ENCODE measurements at places on chromosomes 12 and 14. TPM values are rescaled to one million over a fixed set of nuclear protein-coding genes. Genes with fewer than 3 reads are reported as not detected.

The ACAD10 gene
- total RNA-seq, result 31.0 TPM

The EFS gene
- 12.6 TPM for total RNA-seq

The KRT83 gene
- not detected for total RNA-seq

The AQP6 gene
- 0.83 TPM for total RNA-seq

The BATF gene
- 5.0 TPM for total RNA-seq

The LRR1 gene
- 6.8 TPM for total RNA-seq

The TSPAN19 gene
- total RNA-seq, result 0.81 TPM

The FSCB gene
- total RNA-seq, result not detected

DNA sequence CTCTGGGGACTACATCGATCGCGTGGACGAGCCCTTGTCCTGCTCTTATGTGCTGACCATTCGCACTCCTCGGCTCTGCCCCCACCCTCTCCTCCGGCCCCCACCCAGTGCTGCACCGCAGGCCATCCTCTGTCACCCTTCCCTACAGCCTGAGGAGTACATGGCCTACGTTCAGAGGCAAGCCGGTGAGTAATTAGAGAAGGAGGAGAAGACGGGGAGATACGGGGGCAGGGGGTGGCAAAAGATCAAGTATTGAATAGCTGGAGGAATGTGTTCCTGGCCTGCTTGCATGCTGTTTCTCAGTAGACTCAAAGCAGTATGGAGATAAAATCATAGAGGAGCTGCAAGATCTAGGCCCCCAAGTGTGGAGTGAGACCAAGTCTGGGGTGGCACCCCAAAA, 21.9 kb downstream of the OS9 start:
- H3K4me1 ChIP-seq, result no peaks in the 10 kb centered on the region
- H3K27ac ChIP-seq, result no peak overlapping the region
- H3K36me3 ChIP-seq, result peaks cover 57% of the 10 kb centered on the region
- DNase-seq, result no peak

DNA sequence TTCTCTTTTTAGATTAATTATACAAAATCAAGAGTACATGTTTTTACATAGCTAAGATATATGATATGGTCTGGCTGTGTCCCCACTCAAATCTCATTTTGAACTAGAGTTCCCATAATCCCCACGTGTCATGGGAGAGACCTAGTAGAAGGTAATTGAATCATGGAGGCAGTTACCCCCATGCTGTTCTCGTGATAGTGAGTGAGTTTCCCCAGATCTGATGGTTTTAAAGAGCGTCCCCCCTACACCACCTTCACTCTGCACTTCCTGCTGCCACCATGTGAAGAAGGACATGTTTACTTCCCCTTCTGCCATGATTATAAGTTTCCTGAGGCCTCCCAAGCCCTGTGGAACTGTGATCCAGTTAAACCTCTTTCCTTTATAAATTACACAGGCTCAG, 21.4 kb upstream of the DRAM1 start:
- DNase-seq, result no peak
- H3K4me3 ChIP-seq, result no peak overlapping the region
- no peaks in the 10 kb centered on the region for H3K36me3 ChIP-seq

GRCh38 chr14:105974902-105975301, 448.5 kb downstream of the TMEM121 start:
- no peaks in the 10 kb centered on the region for H3K27me3 ChIP-seq
- H3K4me3 ChIP-seq, result no peak overlapping the region
- no peaks in the 10 kb centered on the region for H3K4me1 ChIP-seq
- H3K36me3 ChIP-seq, result no peaks in the 10 kb centered on the region
- H3K27ac ChIP-seq, result no peak overlapping the region
- no peak for DNase-seq

- no peak overlapping the region for H3K4me3 ChIP-seq
- no peaks in the 10 kb centered on the region for H3K4me1 ChIP-seq
- no peaks in the 10 kb centered on the region for H3K36me3 ChIP-seq
Measured at GRCh38 chr12:114447274-114447716, 41.4 kb upstream of the TBX5 start.

DNA sequence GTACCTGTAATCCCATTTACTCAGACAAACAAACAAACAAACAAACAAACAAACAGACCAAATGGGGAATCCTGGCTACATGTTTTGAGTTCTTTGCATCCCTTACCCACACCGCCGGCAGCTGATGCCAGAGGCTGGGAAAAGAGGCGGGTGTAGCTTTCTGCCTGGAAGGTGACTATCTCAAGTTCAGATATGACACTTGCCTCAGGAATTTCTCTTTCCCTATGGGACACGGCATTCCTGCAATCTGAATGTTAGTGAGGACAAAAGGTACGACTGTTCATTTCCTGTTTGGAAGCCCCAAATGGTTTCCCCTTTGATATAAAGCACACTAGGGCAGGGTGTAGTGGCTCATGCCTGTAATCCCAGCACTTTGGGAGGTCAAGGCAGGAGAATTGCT, 2.9 kb downstream of the MYL2 start:
- H3K27me3 ChIP-seq, result no peaks in the 10 kb centered on the region
- H3K4me3 ChIP-seq, result no peak overlapping the region
- no peaks in the 10 kb centered on the region for H3K36me3 ChIP-seq
- no peak for DNase-seq

- H3K27me3 ChIP-seq, result no peaks in the 10 kb centered on the region
- DNase-seq, result no peak
- no peak overlapping the region for H3K27ac ChIP-seq
- H3K4me1 ChIP-seq, result no peaks in the 10 kb centered on the region
Measured at GRCh38 chr12:6592087-6592486, 15.1 kb downstream of the CHD4 start.

GRCh38 chr12:79686171-79686570, 4.6 kb downstream of the PAWR start:
- no peaks in the 10 kb centered on the region for H3K27me3 ChIP-seq
- H3K36me3 ChIP-seq, result no peaks in the 10 kb centered on the region
- no peak for DNase-seq
